Nucleus accumbens (tissue), 56 donors: ENCODE measurements at places on chromosomes 7 and 10.

GRCh38 chr10:62451611-62451975, 77.4 kb downstream of the ZNF365 start:
- DNase-seq, result no peak

- no peak for DNase-seq
Measured at GRCh38 chr10:77936697-77937567, 10.4 kb upstream of the DLG5 start.

- no peak for DNase-seq
Measured at GRCh38 chr7:139639563-139639962, 116.1 kb downstream of the CLEC2L start.

DNA sequence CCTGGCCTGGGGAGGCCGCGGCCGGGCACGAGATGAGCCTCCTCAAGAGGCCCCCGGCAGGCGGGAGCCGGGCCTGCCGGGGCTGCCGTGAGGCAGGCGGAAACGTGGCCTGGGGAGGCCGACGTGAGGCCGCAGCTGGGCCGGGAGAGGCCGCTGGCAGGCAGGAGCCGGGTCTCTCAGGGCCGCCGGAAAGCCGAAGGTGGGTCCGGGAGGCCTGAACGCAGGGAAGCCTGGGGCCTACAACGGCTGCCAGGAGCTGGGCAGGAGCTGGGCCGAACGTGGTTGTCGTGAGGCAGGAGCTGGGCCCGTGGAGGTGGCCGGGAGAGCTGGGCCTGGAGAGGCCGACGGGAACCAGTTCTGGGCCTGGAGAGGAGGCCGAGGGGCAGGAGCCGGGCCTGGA, 171.9 kb downstream of the TPST1 start:
- DNase-seq, result no peak

DNA sequence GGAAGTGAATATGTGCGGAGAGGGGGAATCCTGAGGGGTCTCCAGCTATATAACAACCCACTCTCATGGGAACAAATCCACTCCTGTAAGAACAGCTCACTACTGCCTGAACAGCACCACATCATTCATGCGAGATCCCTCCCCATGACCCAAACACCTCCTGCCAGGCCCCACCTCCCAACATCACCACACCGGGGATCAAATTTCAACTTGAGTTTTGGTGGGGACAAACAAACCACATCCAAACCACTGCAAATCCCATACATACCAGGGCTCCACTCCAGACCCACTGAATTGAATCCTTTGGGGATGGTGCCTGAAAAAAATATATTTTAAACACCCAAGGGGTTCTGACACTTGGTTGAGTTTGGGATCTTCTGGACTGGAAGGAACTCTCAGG, 181.5 kb upstream of the PLXNA4 start:
- no peak for DNase-seq

DNA sequence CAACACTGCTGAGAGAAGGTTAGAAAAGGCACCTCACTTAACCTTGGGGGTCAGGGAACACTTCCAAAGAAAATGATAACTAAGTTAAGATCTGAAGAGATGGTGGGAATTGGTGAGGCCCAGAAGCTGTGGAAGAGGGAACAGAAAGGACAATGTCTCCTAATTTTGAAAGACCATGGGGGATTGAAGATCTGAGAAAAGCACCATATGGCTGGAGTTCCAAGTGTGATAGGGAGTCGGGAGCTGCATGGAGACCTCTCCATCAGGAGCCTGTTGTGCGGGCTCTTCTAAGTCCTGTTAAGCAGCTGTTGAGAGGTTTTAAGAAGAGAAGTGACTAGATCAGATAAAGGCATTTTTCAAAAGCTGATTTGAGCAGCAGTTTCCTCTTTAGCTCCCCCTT, 254.3 kb downstream of the CDK14 start:
- no peak for DNase-seq

DNA sequence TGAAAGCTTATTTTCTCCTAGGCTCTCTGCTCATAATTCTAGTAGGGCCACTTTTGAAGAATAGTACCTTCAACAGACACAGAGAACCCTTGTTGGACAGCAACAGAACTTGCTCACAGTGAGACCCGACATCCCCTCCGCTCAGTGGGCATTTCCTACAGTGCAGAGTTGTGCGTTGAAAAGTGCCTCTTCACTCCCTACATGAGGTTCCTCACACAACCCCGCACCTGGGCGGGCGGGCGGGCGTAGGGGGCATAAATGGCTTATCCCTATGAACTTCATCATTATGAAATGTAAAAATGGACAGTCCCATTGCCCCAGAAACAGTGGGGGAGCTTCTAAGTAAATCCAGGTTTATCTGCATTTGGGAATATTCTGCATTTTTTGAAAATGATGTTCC, 174.9 kb downstream of the MGMT start:
- no peak for DNase-seq

DNA sequence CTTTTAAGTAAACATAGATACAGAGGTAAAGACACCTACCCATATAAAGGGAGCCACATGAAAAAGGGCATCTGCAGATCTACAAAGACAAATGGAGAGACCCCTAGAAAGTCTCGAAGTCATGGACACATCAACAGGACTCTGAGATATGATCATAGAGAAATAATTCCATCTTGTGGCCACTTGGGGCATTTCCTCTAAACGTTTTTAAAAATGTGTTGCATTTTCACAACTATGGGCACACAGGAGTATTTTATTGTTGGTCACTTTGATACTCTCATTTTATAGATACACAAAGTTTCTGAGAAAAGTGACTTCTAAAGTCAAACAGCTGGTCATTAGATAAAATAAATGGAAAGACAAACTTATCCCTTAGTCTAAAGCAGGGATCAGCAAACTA, 87.1 kb downstream of the CRTAC1 start:
- DNase-seq, result no peak

GRCh38 chr7:69403169-69403568, 195.1 kb upstream of the AUTS2 start:
- DNase-seq, result no peak

GRCh38 chr7:122572706-122573105, 126.2 kb downstream of the RNF133 start:
- no peak for DNase-seq

- DNase-seq, result no peak
Measured at GRCh38 chr10:62562101-62562500, 187.9 kb downstream of the ZNF365 start.

DNA sequence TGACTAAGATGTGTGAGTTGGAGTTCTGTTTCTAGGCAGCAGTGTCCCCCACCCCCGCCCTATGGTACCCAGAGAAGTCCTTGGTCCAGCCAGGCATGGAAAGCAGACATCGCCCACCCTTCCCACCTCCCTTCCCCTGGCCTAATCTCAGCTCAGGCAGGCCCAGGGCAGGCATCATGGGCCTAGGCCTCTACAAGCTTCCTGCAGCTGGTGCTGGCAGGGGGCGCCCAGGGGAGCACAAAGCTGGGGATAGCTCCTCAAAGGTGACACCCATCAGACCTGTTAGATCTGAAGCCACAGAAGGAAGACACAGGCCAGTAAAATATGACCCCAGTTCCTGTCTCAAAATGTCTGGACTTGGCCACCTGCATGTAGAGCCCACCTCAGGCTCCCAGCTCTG, 18.9 kb upstream of the UNC5B start:
- no peak for DNase-seq

- DNase-seq, result no peak
Measured at GRCh38 chr7:83849131-83849530, 200.2 kb upstream of the SEMA3E start.

DNA sequence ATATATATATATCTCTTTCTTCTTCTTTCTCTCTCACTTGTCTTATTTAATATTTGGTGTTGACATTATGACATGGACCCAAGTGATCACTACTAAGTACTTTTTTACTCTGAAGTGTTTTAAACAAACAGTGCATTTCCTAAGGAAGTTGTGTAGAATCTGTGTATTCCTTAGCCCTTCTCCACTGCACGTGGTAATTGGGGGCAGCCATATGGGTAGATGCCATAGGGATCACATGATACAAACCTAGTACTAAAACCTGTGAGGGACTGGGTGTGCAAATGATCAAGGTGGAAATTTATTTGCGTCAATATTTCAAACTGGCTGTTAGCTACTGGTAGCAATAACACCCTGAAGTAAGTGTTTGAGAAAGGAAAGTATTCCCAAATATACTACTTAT, 25.0 kb downstream of the THSD7A start:
- DNase-seq, result no peak

DNA sequence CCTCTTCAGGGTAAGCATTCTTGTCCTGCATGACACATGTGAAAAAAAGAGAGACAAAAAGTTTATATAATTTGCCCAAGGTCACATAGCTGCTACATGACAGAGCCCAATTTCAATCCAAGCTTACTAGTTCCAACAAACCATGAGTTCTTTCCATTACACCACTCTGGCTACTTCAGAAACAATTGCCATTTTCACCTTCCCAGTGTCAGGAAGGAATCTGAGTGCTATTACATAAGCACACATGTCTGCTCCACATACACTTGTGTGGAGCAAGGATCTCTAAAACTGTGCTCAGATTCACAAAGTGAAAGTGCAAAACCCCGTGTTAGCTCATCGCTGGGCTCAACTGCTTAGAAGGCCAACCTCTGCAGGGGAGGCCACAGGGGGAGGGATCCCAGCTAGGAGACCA, 356.2 kb upstream of the NFE2L3 start:
- no peak for DNase-seq

- no peak for DNase-seq
Measured at GRCh38 chr10:129744134-129745111, 219.7 kb downstream of the EBF3 start.

GRCh38 chr7:8185926-8186683, 75.9 kb downstream of the ICA1 start:
- DNase-seq, result no peak

- DNase-seq, result no peak
Measured at GRCh38 chr10:60175441-60175971, 214.2 kb downstream of the ANK3 start.

GRCh38 chr7:101591504-101591903, 37.6 kb downstream of the MYL10 start:
- DNase-seq, result no peak

DNA sequence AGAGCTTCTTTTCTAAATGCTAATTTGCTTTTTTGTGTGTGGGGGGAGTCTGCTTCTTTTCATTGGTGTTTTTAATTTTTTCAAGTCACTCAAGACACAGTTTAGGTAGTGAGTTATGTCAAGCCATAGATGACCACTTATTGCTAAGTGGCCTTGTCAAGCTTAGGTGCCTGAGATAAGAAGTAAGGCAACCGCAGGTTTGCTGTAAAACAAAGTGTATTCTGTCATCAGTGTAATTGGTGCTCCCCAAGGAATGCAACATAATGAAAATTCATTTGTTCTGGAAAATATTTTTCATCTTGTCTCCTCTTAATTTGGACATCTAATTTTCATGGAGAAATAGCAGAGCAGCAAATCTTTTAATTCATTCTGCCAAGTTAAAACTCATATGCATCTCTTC, 249.6 kb downstream of the EXOC4 start:
- DNase-seq, result no peak

DNA sequence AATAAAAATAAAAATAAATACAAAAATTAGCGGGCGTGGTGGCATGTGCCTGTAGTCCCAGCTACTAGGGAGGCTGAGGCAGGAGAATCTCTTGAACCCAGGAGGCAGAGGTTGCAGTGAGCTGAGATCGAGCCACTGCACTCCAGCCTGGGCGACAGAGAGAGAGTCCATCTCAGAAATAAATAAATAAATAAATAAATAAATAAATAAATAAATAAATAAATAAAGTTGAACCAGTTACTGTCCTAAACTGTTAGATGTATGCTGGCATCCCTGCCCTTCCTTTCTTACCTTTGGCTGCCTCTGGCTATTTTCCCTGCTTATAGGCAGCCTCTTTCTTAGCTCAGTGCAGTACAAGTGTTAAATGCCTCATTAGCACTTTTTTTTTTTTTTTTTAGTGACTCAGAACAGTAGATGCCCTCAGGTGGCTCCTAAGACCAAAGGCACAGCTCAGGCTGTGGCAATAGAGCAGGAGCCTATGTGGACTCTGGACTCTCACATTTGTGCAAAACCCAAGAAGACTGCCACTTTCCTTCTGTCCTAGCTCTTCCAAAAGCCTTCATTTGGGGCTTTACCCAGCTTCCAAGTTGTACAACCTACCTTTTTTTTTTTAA, 30.6 kb upstream of the CABCOCO1 start:
- no peak for DNase-seq

DNA sequence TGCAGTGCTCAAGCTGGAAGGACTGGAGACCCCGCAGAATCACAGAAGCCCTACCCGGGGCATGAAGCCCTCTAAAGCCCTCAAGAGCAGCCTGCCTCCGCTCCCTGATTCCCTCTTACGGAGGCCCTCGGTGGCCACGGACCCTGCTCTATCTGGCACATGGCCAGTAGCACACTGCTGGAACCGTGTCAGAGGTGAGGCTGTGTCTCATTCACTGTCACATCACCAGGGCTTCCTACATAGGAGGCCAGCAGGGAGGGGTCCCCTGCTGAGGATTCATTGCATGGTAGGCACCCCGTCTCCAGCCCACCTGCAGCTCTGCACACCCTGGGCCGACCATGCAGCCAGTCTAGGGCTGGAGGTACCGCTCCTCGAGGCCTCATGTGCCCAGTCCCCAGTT, 259.2 kb downstream of the TNS3 start:
- no peak for DNase-seq

GRCh38 chr7:6167587-6168476, 104.6 kb downstream of the CYTH3 start:
- DNase-seq, result no peak

- DNase-seq, result no peak
Measured at GRCh38 chr7:139570626-139571025, 47.1 kb downstream of the CLEC2L start.
